ENCODE measurements at places on chromosomes 5 and 9.
A peak's percentile ranks its signal among the peaks of the same experiment; 100 is the strongest.

DNA sequence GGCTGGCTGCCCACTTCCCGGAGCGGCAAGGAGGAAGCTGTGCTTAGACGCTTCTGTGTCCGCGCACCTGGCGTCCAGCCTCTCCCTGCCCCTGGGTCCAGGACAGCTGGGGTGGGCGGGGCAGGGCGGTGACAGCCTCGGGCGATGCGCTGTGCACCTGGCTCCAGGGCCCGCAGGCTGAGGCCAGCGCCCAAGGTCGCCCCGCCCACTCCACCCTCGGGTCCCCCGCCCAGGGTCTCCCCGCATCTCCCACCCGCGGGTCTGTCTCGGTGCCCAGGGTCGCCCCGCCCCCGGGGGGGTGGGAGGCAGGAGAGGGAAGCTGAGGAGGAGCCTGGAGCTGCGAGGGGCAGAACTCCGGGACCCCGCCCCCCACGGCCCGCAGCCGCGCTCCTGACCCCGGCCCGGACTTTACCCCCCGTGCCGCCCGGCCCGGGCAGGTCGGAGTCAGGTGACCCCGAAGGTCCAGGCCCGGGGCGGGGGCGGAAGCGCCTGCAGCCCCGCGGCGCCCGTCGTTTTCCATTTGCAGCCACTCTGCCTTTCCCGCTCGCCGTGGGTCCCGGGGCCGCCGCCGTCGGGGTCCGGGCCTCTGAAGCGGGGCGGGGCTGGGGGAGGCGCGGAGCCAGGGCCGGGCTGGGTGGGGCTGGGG, at the start of gene ENTPD8:
ENTPD8 (minus strand) TSS at position 69 of the 646 bp plus-strand sequence. CDS start 3,072 bp downstream, outside the sequence.
- peak; percentile 81 for DNase-seq

DNA sequence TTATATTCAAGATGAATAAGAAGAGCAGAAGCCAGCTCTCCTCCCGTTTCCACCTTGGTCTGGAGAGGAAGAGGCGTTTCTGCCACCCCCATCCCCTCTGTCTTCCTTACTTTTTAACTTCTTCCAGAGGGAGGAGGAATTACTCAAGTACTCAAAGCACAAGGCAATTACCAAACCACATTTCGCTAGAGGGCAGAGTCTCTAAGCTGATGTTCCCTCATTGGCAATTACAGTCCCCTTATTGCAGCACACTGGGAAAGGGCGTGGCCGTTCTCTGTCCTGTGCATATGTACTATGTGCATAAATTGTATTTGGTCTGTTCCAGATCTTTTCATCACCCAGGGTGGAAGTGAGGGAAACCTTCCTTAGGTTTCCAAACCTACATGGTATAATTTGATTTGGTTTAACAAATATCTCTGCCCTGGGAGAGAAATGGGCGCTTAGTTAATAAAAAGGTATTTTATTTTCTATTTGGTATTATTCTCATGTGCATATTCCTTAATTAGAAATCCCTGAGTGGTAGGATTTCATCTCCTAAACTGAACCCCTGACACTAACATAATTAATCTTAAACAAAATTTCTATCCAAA, 29.8 kb upstream of the ALDOB start:
- DNase-seq = peak; percentile 27

GRCh38 chr5:147551677-147552076, 41.8 kb upstream of the DPYSL3 start:
- no peak for DNase-seq

DNA sequence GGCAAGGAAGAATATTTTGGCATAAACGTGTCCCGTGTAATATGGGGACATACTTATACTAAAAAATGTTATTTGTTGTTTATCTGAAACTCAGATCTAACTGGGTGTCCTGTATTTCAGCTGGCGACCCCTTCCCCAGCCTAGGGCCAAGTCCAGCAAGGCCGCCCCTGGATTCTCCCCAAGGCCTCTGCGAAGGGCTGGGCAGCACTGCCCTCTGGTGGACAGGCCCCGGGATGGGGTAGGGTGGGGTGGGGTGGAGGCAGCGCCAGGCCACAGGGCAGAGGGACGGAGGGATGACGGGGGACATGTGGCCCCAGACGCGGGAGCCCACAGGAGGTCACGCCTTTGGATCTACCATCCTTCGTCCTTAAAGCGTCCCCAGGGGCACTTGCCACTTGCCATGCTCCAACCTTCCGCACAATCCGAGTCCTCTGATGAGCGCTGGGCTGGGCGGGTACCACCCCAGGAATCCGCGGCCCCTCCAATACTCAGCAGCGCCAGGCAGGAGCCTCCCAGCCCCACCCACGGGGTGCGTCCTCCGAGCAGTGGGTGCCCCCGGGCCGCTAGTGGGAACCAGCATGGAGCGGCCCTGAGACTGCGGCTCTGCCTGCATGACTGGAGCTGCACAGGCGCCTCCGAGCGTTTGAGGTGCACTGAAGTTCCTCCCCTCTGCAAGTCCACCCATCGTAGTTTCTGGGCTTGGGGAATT, 7.1 kb upstream of the AGPAT2 start:
- DNase-seq = peak; percentile 89

DNA sequence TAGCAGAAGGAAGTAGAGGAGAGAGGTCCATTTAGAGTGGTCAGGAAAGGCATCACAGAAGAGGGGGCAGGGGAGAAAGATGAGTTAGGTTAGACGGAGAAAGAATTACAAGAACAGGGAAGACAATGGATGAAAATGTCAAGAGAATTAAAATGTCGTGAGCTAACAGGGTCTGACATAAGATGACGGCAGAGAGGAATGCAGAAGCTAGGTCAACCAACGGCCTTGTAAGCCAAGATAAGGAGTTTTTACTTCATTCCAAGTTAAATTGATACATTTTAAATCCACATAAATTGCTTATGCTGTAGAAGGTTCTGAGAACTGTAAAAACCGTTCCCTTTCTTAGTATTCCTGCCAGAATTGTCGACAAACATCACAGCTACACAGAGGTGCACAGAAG, 896.9 kb upstream of the DMAC1 start:
- no peak for DNase-seq

- no peak for DNase-seq
These were observed 13.6 kb downstream of the TMEM268 start for GRCh38 chr9:114624677-114625076.

GRCh38 chr5:141319202-141319601, 1.4 kb downstream of the TAF7 start:
- DNase-seq = no peak

GRCh38 chr9:12463641-12464040, 229.5 kb upstream of the TYRP1 start:
- no peak for DNase-seq

DNA sequence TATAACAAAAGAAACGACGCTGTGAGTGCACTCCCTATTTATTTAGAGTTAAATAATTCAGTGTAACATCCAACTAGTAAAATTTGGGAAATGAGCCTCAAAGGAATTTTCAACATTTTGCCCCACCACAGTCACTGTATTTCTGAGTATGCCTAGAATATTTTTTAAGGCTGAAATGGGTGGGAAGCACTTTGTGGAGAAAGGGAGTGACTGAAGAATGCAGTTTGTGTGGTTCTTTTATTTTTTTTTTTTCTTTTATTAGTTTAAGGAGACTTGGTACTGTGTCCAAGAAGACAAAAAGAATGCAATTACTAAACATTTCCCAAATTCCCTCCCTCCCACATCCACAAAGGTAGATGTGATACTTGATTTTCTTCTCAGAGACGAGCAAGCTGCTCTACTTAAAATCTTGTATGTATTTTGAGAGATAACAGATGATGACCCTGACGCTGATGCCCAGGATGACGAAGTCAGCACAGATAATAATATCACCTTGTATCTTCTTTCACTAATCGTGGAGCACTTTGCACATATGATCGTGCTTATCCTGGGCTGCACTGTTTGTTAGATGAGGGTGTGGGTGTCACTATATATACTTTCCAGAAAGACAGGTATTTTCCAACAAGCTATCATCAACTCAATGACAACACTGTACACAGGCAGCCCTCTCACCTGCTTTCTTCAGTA, 586.3 kb downstream of the RAB3C start:
- DNase-seq = no peak

DNA sequence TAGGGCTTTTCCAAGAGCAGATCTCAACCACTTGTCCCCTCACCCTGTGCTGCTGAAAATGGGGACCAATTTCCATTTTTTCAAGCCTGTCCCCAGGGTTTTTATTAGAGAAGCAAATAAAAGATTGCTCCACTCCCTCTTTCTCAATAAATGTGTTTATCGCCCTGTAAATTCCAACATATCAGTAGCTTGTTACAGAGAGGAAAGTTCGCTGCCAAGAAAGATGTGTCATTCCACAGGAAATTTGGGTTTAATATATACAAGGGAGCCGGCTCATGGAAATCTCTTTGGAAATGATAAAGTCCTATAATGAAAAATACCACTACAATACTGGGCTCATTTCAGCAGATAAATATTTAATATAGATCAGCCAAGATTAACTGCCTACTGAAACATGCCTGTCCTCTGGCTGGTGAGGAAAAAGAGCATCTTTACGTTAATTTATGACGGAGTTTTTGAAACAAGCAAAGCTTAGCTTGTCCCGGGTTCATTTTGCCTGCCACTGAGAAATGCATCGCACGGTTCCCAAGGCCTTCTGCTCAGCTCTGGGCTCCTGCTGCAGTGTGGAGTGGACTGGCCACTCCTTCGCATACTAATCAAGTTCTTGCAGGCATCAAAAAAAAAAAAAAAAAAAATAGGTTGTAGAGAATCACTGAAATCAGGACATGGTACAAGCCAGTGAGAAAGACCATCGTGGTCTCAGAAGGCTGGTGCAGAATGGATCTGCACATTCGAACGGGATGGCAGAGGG, 84.5 kb downstream of the BRINP1 start:
- DNase-seq = no peak

- DNase-seq = no peak
These were observed 102.0 kb upstream of the PTGER4 start for GRCh38 chr5:40577718-40578117.

- no peak for DNase-seq
These were observed 13.8 kb downstream of the VAV2 start for GRCh38 chr9:133978226-133978898.

DNA sequence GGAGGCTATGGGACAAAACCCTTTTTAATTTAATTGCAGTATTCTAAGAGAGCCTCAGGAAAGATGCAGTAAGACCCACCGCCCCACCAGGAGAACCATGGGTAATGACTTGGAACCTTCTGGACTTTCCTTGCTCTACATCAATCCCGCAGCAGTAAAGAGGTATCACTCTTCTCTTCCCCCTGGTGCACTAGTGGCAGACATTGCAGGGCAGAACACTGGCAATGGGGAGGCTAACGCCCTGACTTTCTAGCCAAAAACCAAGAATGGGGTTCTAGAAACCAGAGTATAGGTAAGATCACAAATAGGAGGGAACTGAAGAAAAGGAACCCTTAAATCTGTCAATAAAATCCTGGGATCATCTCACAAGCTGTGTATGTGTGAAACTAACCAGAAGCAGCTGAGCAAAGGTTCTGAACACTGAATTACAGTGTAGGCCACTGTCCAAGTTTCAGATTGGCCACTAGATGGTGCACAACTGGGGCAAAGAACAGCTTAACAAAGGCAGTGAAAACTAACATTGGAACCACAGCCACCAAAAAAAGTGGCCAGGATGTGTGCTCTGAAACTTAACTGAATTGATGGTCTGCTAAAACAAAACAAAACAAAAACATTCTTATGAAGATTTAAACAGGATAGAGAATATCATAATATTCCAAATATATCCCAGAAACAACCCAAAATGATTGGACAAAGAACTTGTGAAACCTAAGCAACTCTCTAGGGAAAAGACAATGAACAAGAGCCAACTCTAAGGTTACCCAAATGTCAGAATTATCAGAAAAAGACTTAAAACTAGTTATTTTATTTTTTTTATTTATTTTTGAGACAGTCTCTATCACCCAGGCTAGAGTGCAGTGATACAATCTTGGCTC, 6.6 kb upstream of the FAM151B start:
- DNase-seq = no peak

DNA sequence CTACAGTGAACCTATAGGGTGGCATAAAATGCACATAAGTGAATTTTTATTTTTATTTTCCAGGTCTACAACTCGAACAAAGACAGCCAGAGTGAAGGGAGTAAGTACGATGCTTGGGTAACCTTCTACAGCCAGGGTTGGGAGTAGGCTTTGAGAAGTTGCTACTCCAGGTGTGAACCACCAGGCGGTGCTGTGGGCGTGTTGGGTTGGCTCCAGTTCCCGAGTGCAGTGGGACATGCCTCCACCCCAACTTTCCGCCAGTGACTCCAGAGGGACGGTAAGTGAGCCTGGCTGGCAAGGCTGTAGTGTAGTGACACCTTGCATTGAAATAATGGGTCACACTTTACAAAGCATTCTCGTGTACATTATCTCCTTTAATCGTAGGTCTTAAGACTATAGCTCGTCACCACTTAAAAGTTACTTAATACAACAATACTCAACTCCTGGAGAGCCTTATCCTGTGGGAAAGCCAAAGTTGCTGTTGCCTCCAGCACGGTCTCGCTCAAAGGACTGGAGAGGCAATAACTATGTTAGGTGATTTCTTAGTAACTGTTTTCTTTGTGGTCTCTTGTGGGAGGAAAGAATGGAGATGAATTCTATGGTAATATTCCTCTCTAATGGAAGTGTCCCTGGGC, 244.0 kb downstream of the ARHGAP26 start:
- DNase-seq = no peak

DNA sequence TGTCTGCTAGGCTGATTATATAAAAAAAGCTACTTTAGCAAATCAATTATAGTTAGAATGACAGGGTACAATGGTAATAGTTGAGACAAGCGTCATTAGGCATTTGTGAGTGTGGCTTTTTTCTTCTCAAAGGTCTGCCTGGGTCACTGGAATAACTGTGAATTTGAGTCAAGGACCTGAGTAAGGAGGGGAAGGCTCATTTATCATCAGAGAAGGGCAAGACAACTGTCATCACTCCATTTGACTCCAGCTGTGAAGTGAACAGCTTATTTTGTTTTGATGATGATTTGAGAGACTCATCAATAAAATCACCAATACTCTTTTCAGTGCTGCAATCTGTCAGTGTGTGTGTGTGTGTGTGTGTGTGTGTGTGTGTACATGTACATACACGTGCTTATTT, 118.6 kb downstream of the MAT2B start:
- DNase-seq = no peak

DNA sequence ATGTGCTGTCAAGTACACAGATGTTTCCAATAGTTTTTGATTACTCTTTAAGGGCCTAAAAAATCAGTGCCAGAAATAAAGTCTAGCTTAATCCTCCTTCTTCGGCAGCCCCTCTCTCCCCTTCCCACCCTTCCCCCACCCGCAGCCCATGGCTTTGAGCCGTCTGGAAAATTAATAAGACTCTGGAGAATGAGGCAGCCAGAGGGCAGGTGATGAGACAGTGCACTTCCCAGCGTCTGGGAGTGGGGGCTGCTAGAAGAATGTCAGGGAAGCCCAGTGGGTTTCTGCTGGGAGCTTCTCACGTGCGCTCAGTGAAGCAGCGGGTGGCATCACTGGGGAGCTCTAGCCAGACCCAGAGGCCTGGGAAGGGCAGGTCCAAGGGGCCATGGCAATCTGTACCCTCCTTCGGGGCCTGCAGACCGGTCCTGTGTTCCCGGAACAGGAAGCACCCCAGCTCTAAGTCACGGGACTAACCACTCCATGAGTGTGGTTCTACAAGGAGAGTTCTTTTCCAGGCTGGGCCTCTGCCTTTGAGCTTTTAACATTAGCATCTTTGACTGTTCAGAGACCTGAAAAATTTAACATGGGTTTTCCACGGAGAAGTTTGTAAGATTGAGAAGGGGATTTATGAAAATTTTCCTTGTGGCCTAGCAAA, 164.8 kb upstream of the OTULINL start:
- no peak for DNase-seq

- DNase-seq = no peak
These were observed 123.0 kb upstream of the FST start for GRCh38 chr5:53357439-53357838.
